ENCODE measurements at places on chromosomes 12 and 14.

GRCh38 chr14:21748869-21749303 lies 75.3 kb upstream of the OR4E1 start:
- peak; percentile 18 for DNase-seq

DNA sequence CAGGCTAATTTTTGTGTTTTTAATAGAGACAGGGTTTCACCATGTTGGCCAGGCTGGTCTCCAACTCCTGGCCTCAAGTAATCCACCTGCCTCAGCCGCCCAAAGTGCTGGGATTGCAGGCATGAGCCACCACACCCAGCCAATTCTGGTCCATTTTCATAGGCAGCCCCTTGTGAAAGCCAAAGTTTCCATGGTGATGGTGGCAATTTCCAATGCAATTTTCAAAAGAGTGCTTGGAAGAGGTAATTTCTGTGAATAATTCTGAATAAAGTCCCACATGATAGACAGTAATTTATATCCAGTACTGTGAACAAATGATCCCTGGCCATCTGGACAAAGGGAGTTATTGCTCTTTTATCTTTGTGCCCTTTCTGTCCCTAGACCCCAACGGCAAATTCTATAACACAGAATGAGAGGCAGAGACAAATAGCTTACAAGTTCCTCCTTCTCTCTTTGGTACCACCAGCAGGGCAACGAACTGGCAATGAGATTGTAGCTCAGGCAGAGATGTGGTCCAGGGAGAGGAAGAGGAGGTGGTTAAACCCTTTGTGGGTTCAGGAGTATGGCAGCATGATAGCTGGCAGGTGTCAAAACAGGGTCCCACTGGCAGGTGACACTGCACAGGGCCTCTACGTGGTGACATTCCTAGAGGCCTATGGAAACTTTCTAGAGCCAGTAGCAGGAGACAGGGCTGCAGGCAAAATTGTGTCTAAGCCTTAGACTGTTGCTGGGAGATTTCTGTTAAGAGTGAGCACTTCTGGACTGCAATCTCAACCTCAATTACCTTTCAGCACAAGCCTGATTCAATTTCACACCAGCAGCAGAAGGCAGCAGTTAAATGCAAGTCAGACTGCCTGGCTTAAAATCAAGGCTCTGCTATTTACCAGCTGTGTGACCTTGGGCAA lies 46.5 kb downstream of the NT5DC3 start:
- DNase-seq = no peak

DNA sequence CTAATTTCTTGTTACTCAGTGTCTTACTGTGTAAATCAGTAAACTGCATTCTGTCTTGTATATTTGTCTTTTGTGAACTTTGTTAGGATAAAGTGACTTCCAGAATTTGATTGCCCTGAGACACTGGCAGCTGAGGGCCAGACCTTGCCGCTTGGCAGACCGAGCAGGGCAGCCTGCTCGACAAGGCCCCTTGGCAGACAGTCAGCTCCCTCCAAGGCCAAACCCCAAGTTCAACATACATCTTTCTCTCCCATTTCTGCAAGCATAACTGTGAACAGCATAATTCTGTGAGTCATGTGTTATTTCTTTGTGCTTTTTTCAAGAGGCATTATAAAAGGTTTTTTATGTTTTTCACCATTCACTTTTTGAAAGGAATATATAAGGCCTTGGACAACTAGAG lies 39.2 kb upstream of the BMAL2 start:
- DNase-seq = peak; percentile 27

GRCh38 chr14:96121660-96122395 lies 82.7 kb downstream of the C14orf132 start:
- DNase-seq = no peak

GRCh38 chr12:1471224-1471623 lies 123.2 kb downstream of the FBXL14 start:
- DNase-seq = no peak

GRCh38 chr12:57109207-57110103 lies 1.7 kb downstream of the STAT6 start:
- DNase-seq = no peak

- no peak for DNase-seq
Observed at GRCh38 chr14:75871181-75871880, 110.5 kb downstream of the TGFB3 start.

- no peak for DNase-seq
Observed at GRCh38 chr14:30355431-30355913, 203.5 kb upstream of the G2E3 start.

DNA sequence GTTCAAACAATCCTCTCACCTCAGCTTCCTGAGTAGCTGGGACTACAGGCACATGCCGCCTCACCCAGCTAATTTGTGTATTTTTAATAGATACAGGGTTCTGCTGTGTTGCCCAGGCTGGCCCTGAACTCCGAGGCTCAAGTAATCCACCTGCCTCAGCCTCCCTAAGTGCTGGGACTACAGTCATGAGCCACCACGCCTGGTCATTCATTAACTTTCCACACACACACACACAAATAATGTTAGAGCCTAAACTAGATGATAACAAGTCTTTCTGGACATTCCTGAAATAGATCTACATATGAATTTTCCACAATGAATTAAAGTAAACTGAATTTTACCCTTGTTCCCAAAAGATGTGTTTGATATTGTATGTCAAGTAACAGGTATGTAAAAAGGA lies 776.0 kb downstream of the GALC start:
- no peak for DNase-seq

GRCh38 chr14:32226056-32226455 lies 23.0 kb upstream of the RNU6-8 start:
- DNase-seq = no peak

- no peak for DNase-seq
Observed at GRCh38 chr12:12786351-12786705, 869 bp downstream of the APOLD1 start.

DNA sequence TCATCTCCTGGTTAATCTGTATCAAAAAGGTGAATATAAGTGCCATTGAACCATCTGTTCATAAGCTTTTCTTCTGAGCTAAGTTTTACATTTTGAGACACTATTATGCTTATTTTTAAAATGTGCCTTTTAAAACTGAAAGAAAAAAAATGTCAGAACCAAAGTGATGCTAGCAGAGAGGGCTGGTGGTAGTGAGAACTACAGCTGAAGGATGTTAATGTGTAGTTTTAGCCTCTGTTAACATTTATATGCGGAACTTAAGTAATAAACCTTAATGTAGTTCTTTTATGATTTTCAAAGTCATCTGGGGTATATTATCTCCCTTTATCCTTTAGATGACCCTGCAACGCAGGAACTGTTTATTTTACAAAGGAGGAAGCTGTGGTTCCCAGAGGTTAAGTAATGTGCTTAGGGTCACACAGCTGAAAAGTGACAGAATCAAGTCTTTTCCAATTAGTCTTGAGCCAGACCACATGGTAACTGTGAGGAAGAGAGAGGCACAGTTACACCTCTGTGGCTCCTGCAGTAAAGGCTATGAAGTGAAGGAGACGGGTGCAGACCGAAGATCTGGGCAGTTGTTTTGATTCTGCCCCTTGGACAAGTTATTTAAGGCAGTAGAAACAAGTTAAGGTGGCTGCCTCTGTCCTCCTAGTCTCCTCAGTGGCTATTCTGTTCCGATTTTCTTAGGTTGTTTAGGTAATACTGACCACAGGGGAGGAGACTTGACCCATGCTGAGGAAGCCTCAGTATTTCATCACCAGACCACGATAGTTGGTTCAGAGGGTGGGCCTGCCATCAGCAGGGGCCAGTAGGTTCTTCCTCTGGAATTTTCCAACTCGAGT lies 23.9 kb downstream of the GNG2 start:
- no peak for DNase-seq

DNA sequence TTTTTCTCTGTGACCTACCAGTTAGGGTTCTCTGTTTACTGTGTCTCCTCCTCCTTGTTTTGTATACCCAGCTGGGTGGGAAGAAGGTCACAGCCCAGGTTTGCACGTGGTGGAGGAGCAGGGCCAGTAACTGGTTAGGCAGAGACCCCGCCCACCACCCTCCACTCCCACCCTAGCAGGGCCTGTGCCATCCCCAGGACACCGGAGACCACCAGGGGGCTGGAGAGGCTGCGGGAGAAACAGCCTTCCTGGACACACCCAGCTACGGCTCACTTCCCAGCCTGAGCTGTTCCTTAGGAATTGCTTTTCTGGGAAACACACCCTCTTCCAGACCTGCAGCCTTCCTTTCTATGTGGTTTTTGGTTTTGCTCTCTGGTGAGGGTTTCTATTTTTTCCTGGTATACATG lies 21.1 kb downstream of the BDKRB2 start:
- peak; percentile 22 for DNase-seq

GRCh38 chr12:124082687-124083086 lies 109.7 kb downstream of the ZNF664 start:
- DNase-seq = no peak

DNA sequence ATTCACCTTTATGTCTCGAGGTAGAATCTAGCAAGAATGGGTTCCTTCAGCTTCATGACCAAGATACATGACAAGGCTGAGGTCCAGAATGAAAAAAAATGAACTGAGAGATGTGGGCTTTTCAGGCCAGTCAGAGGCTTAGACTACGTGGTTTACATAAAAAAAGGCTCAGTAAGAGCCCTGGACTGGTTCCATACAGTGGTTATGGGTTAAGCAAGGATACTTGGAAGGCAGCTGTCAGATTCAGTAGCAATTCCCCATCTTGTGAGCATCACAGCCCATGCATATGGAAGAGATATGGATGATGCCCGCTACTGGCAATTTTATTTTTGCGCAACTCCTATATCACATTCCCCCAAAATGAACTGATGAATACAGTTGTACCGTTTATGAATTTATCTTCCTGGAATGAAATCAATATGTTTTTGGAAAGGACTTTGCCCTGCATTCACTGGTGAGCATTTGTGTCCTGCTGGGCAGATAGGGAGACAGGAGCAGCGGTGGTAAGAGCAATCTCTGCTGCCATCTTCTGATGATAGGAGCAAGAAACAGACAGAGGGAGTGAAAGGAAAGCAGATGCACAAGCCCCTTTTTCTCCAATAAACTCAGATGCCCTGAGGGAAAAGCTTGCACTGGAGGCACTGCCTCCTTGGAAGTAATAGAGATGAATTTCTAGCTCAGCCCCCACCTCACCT lies 280.4 kb downstream of the GALC start:
- DNase-seq = no peak

DNA sequence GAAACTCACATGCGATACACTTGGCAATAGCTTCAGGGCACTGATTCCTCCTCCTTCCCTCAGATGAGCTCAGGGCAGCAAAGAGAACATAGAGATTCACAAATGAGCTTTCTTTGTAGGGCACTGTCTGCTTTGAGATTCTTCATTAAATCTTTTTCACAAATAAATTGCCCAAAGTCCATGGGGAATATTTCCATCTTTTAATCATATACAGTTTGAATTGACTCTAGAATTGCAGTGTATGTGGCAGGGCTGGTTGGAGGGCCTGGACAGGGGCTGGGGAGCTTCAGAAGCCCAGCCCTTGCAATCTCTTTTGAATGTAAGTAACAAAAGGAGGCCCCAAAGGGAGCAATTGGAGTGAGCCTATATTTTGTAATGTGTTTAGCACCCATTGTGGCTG lies 197.5 kb downstream of the NOVA1 start:
- no peak for DNase-seq

DNA sequence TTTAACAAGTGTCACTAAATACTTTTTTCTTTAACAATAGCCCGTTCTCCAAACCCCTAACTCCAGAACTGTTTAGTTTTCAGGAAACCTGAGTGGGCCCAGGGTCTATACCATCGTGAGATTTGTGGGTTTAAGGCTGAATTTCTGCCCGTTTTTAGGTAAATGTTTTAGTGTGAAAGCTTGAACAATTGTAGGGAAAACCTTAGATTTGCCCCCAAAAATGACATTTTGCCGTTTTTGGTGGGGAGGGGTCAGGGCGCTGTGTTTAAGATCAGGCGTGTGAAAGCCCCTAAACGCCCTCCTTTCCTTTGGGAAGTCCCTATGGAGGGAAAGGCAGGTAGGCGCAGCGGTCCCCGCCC lies 320 bp upstream of the PRPF39 start:
- no peak for DNase-seq

- no peak for DNase-seq
Observed at GRCh38 chr14:63895510-63895909, 42.7 kb downstream of the SYNE2 start.

DNA sequence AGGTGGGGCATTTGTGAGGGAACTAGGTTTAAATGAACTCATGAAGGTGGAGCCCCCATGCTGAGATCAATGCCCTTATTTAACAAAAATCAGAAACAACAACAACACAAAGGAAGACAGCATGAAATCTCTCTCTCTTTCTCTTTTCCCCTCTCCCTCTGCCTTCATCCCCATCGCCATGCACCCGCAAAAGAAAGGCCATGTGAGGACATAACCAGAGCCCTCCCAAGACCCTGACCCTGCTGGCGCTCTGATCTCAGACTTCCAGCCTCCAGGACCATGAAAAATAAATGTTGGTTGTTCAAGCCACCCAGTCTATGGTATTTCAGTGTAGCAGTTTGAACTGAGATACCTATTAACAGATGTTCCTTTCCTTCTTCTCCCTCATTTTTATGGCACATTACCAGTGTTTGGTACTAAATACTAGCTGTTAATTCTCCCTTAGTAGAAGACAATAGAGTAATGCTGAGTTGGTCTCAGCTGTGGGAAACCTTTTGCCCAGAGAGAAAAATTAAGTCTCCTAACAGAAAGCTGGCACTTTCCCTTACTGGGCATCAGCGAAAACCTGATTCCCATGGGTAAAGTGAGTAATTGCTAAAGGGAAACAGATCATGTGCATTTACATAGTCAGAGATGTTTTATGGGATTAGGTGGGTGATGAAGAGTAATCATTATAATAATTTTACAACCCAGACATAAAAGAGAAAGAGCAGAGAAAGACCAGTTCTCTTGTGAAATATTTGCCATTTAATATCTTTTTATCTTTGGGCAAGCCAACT lies 264.0 kb upstream of the PLEKHG7 start:
- no peak for DNase-seq

DNA sequence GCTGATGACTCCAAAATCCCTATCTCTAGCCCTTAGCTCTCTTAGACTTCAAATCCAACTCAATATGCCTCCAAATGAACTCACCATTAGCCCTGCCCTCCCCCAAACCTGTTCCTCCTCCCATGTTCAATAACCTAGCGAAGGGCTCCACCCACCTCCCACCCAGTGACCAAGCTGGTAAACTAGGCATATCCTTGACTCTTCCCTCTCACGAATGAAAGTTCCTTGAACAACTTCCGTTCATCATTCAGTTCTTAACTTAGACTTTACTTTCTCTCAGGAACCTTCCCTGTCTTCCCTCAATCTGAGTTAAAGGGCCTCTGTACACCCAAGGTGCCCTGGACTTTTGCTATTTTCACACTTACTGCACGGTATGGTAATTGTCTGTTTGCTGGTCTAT lies 1.9 kb upstream of the KLHDC1 start:
- no peak for DNase-seq

GRCh38 chr14:59103396-59103795 lies 85.1 kb upstream of the DAAM1 start:
- no peak for DNase-seq

DNA sequence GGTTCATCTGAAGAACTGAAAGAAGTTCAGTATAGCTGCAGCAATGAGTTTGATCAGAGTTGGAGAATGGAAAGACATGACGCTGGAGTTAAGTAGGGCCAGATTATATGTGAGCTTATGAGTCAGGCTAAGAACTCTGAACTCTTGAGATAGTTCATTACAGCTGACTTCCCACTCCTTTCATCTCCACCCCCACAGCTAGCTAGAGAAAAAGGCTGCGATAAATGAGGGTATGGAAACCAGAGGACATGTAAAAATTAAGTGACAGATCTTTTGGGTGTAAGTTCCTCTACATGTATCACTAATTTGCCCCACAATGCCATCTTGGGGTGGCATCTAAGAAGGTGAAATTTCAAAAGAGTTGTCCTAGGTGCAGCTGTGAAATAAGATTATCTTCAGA lies 28.6 kb downstream of the PYM1 start:
- no peak for DNase-seq

Data from left ventricle myocardium inferior (tissue), 1 donor.